Brain (organoid and tissue), 16 donors: ENCODE measurements at places on chromosomes 3 and 15. TPM values are rescaled to one million over a fixed set of nuclear protein-coding genes. Genes with fewer than 3 reads are reported as not detected.

Gene PARP6
- 124 TPM for polyA plus RNA-seq

Gene GALNT15
- 23.6 TPM for polyA plus RNA-seq

Gene MITF
- polyA plus RNA-seq = 1.6 TPM

Gene KNG1
- polyA plus RNA-seq = 0.15 TPM

Gene CTXN2
- 0.90 TPM for polyA plus RNA-seq

Gene P4HTM
- polyA plus RNA-seq = 64.8 TPM

Gene SCG3
- polyA plus RNA-seq = 144 TPM
